ENCODE measurements at places on chromosomes 12 and 14. TPM values are rescaled to one million over a fixed set of nuclear protein-coding genes. Genes with fewer than 3 reads are reported as not detected.

The CIDEB gene
- 0.47 TPM for total RNA-seq

The CLEC6A gene
- not detected for total RNA-seq

The CAPS2 gene
- total RNA-seq = 1.7 TPM

The GALNT8 gene
- total RNA-seq = not detected

The ALDH6A1 gene
- total RNA-seq = 2.3 TPM

The ARHGEF40 gene
- 12.9 TPM for total RNA-seq

The NEUROD4 gene
- not detected for total RNA-seq

Data from A549 treated with CpdA at 1 μM for 4 hours (cell line).